CD4-positive, alpha-beta T cell treated with Interleukin-1 beta for 1 hour (primary cell): ENCODE measurements at places on chromosomes 13 and 19.

DNA sequence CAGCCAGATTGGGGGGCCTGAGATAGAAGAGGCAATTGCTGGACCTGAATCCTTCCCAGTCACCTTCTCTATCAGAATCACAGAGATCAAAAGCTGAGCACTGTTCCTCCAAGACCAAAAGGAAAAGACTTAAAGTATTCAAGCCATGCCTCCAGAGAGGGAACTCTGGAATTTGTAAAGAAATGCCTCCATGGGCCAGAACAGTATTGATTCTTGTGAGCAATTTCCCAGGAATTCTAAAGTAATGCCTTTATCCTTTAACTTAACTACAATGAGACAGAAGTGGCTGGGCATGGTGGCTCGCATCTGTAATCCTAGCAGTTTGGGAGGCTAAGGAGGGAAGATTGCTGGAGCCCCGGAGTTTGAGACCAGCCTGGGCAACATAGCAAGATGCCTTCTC lies 148.8 kb downstream of the FLT1 start:
- no peak for DNase-seq

GRCh38 chr19:4713384-4713951 lies 10.2 kb downstream of the DPP9 start:
- DNase-seq, result no peak

GRCh38 chr19:56176881-56177280 lies 1.1 kb downstream of the GALP start:
- no peak for DNase-seq

- DNase-seq, result no peak
These were observed 42.7 kb downstream of the SERP2 start for GRCh38 chr13:44416301-44416700.

DNA sequence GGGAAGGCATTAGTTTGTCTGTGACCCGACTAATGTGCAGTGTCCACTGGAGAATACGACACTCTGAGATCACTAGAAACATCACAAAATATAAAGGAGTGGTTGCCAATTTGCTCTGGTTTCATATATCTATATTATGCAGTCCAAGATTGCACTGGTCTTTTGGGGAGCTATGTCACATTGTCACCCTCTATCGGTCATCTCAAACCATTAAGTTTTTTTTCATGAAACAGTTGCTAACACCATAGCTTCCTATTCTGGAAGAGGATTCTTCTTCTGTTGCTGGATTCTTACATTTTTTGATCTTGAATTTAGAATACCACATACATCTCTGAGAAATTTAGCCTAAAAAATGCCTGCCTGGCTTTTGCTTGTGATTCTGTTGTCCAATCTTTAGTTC lies 168.6 kb downstream of the LACC1 start:
- no peak for DNase-seq

DNA sequence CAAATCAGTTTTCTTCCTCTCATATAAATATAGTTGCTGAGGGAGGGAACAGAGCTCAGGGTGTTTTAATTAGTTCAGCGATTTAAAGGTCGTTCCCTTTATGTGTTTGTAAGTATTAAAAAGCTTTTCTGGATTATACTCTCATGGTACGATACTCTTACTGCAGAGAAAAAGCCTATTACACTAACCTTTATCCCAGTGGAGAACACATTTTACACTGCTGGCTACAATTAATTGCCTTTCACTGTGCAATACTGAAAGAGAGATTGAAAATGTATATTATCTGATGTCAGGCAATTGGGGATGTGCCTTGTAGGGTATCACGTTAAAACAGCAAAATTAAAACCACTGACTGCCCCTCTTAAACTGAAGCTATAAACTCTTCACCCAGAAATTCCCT lies 526.9 kb upstream of the SGCG start:
- no peak for DNase-seq

DNA sequence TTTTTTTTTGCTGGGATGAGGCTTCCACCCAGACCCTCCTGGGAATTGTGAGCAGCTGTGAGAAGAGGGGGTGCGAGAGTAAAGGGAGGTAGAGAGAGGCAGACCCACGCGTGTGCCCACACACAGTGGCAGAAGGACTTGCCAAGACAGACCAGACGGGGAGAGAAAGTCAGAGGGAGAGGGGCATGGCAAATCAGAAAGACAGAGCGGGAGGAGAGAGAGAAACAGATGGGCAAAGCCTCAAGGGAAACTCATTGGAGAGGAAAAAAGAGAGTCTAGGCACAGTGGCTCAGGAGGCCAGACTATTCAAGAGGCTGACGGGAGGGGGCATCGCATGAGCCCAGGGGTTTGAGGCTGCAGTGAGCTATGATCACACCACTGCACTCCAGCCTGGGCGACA lies 17.0 kb downstream of the CATSPERG start:
- DNase-seq, result no peak

GRCh38 chr19:58554494-58555368 lies at the start of gene CHMP2A:
TSS of gene CHMP2A (minus strand) at chr19:58555105. CDS start at chr19:58554212, 893 bp downstream.
- peak; percentile 98 for DNase-seq

DNA sequence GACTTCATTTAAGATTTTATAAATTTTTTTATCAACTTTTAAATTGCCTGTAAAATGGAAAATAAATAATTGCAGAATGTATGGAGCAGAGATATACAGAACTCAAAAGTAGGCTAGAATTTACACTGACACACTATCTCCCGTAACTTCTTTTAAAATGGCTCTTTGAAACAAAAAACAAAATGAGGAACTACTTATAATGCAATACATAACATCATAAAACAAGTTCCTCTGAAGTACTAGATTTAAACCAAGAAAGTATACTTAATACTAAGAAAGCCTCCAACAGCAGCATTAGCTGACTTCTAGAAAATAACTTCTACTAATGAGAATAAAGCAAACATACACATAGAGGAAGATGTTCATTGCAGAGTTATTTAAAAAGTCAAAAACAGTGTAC lies 17.0 kb downstream of the RBM26 start:
- DNase-seq, result no peak

DNA sequence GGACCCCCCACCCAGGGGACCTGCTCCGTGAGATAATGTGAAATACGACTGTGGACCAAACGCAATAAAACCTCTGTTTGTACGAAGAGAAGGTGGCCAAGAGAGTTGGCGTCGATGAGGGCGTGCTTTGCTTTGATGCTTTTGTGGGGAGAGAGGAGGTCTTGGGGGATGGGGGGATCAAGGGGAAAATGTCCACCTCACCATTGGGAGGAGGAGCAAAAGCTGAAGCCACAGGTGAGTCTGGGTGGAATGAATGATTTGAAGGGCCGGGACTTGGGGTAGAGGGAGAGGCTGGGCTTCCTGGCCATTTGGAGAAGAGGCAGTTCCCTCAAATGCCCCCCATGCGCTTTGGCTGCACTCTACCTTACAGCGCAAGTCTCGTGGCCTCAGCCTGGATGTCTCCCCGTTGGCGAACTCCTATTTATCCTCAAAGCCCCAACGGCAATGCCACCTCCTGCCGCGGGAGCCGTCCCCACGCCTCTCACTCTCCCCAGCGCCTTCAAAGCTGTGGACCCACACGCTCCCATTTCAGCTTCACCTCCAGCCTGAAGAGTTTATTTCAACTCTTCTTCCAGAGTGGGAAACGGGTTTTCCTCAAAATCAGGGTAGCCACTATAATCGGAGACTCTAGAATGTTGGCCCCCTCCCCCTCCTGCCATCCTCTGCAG lies 795 bp upstream of the ABCA7 start:
- peak; percentile 23 for DNase-seq

- DNase-seq, result no peak
These were observed 9.1 kb downstream of the NFIC start for GRCh38 chr19:3375221-3376090.

GRCh38 chr19:30593975-30594745 lies 222.0 kb downstream of the ZNF536 start:
- no peak for DNase-seq

GRCh38 chr13:114311908-114312307 lies 2.4 kb upstream of the CHAMP1 start:
- DNase-seq, result no peak

- DNase-seq, result no peak
These were observed 208.0 kb upstream of the SPRY2 start for GRCh38 chr13:80548915-80549314.

DNA sequence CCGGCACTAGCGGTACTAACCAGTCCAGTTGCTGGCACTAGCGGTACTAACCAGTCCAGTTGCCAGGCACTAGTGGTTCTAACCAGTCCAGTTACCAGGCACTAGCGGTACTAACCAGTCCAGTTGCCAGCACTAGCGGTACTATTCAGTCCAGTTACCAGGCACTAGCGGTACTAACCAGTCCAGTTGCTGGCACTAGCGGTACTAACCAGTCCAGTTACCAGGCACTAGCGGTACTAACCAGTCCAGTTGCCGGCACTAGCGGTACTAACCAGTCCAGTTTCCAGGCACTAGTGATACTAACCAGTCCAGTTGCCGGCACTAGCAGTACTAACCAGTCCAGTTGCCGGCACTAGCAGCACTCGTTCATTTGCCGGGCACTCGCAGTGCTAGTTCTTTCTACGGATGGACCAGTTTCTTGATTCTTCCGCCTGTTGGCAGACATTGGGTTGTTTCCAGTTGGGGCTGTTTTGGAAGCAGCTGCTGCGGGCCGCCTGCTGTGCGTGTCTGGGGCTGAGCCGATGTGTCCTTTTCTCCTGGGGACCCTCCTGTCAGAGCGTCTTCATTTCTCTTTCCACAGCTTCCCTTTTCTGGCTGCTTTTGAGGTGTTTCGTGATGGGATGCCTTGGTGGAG lies 123.4 kb upstream of the MCF2L start:
- DNase-seq, result no peak

DNA sequence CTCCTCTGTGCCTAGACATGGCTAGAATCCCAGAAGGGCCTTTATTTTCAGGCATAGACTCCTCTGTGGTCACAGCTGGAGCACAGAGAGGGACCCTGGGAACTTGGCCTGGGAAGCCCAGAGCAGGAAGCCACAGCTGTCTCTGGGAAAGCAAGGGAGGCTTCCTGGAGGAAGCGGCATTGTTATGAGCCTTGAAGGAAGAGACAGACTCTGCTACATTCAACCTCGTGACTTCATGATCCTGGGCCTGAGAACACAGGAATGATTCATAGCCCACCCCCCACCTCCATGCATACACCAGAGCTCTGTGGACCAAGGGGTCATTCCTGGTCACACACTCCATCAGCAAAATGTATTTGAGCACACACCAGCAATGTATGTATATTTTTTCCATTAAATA lies 8.6 kb downstream of the RDH8 start:
- no peak for DNase-seq

GRCh38 chr13:107743100-107743499 lies 472.2 kb downstream of the LIG4 start:
- DNase-seq, result no peak

DNA sequence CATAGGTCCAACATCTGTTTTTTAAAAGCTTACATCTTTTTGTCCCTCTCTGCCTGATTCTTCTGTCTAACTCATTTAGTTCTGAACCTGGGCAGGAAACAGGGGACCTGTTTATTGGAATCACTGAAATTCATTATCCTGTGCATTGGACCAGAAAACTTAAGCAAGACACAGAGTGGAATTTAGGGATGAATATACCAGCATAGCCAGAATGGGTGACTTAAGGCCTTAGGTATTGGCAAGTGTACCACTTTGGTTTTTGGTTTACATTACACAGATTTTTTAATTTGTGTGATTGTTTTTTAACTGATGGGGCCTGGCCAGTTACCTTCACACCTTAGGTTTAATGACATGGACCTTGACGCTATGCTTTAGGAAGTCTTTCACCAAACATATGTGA lies 232.5 kb downstream of the GPC5 start:
- no peak for DNase-seq

DNA sequence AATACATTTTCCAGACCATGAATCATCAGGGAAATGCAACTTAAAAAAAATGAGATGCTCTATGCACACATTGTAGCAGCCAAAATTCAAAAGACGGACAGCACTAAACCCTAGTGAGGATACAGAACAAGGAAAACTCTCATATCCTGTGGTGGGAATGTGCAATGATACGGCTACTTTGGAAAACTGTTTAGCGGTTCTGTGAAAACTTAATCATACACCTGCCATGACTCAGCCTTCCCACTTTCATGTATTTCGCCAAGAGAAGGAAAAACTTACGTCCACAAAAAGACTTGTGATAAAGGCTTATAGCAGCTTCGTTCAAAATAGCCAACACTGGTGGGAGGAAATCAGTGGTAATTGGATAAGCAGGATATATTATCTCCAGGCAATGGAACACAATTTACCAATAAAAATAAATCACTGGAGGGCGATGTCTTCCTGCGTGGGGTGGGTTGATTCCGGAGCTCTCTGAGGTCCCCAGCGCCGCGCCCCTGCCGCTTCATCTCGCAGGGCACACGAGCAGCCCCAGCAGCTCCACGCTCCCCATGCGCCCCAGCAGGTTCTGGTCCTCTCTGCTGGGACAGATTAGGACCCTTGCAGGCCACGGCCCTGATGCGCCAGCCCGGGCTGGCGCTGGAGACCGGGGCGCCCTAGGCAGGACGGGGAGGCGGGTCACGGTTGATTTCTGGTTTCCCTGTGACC lies 97.2 kb upstream of the ARHGEF7 start:
- DNase-seq, result no peak

- peak; percentile 16 for DNase-seq
These were observed 492.0 kb downstream of the FGF9 start for GRCh38 chr13:22162889-22163288.

GRCh38 chr19:3401004-3401768 lies 34.8 kb downstream of the NFIC start:
- no peak for DNase-seq

DNA sequence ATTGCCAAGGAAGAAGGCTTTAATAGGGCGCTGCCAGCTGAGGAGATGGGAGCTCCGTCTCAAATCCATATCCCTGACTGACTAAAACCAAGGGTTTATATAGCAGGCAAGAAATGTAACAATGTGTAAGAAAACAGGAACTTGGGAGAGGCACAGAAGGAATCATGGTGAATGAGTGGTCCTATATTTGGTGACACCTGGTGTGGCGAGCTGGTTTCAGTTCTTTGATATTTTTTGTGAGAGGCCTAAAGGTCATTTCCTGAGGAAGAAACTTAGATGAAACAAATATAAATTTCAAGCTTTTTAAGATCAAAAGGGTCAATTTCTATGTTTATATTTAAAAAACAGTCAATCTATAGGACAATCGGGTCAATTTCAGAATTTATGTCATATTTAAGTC lies 826.3 kb downstream of the SLITRK6 start:
- no peak for DNase-seq

DNA sequence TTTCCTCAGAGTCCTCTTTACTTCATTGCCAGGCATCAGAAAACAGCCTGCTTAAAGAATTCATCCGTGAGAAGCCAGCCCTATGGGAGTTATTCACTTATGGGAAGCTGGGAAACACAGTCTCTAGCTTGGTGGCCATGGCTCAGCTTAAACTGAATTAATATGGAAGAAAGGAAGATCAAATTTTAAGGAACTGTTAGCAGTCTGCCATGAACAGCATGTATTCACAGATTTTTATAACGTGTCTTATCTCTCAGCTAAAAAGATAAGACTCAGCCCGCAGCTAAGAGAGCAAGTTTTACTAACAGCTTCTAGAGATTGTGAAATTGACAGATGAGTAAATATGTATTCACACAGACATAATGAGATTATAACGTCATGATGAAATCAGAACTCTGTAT lies 253.7 kb upstream of the RXFP2 start:
- no peak for DNase-seq

DNA sequence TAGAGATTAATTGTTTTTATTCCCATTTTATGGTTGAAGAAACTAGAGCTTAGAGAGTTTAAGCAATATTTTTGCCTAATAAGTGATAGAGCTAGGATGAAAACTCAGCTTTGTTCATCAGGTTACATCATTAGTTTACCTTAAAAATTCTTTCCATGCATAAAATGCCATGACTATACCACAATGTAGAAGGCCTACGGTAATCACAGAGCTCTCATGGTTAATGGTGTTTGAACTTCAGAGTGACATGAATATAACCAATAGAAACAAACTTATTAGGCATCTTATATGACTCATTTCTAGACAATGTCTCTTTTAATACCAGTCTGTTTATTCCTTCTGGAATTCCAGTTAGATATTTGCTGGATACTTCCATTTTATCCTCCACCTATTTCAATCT lies 78.5 kb downstream of the FGF9 start:
- DNase-seq, result no peak
